ENCODE measurements at places on chromosomes 12 and 14. TPM values are rescaled to one million over a fixed set of nuclear protein-coding genes. Genes with fewer than 3 reads are reported as not detected.

The MFAP5 gene
- total RNA-seq: 0.65 TPM

The KERA gene
- total RNA-seq: not detected

- no peak for DNase-seq
Observed at GRCh38 chr12:45933504-45933903, 56.9 kb downstream of the SCAF11 start.

- DNase-seq: no peak
Observed at GRCh38 chr12:85963326-85963725, 89.2 kb downstream of the NTS start.

The PIANP gene
- total RNA-seq: 0.24 TPM

The NGB gene
- total RNA-seq: not detected

Data from A172 (cell line).